Epithelial cell of esophagus (primary cell): ENCODE measurements at places on chromosomes 13 and 19.
A peak's percentile ranks its signal among the peaks of the same experiment; 100 is the strongest.

DNA sequence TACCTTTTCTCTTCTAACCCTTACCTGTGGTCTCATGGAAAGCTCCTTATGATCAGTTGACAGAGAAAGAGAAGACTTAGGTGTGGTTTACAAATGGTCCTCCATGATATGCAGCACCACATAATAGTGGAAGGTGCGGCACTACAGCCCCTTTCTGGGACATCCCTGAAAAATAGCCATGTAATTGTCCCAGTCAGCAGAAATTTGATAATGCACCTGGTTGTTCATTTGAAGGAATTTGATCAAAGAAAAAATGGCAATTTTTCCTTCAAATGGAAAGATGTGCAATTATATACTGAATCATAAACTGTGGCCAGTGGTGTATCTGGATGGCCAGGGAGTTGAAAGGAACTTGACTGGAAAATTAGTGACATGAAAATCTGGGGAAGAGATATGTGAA, 293.6 kb upstream of the PCDH20 start:
- DNase-seq = no peak

GRCh38 chr19:400976-401865, 7.7 kb downstream of the C2CD4C start:
- DNase-seq = no peak

DNA sequence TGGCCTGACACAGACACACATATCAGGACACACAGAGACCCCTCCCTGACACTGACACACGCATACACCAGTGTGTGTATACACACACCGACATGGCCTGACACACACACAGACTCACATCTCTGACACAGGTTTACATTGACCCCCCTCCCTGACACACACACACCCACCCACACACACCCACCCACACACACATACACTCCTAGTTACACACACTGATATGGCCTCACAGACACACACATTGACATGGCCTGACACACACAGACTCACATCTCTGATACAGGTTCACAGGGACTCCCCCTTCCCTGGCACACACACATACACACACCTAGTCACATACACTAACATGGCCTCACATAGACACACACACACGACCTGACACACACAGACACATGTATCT, 4.4 kb upstream of the NFIX start:
- no peak for DNase-seq

- no peak for DNase-seq
Measured at GRCh38 chr13:27924529-27925141, 4.8 kb downstream of the PDX1 start.

DNA sequence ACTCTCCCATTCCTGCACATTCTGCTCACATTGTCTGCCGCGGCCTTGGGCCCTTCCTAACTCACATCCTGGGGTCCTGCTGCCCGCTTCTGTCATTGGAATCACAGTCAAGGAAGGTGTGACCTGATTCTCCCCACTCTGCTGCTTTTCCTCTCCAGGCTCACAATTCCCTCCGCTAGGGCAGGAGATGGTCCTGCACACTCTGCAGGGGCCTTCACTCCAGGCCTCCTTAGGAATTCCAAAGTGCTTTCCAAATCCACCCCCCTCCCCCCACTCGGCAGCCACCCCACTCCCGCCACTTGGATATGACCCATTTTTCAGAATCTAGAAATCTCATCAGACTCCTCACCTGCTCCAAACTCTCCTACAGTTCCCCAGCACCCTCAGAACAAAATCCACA, 3.1 kb upstream of the SLC5A5 start:
- no peak for DNase-seq

GRCh38 chr13:26584713-26585112, 27.2 kb downstream of the WASF3 start:
- DNase-seq = no peak

GRCh38 chr19:14021474-14021873, 6.5 kb upstream of the RLN3 start:
- DNase-seq = no peak

- no peak for DNase-seq
Measured at GRCh38 chr13:103878891-103879605, 812.8 kb upstream of the SLC10A2 start.

DNA sequence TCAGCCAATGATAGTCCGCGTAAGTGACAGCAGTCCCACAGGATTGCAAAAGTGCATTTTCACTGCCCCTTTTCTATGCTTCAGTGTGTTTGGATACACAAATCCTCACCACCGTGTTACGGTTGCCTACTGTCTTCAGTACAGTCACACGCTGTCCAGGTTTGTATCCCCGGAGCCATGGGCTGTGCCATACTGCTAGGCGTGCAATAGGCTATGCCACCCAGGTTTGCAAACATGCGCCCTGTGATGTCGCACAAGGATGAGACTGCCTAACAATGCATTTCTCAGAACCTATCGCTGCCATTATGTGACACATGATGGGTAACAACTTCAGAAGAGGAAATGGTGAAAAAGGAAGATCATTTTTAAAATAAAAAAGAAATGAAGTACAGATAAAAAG, 16.8 kb upstream of the ADPRHL1 start:
- DNase-seq = no peak

DNA sequence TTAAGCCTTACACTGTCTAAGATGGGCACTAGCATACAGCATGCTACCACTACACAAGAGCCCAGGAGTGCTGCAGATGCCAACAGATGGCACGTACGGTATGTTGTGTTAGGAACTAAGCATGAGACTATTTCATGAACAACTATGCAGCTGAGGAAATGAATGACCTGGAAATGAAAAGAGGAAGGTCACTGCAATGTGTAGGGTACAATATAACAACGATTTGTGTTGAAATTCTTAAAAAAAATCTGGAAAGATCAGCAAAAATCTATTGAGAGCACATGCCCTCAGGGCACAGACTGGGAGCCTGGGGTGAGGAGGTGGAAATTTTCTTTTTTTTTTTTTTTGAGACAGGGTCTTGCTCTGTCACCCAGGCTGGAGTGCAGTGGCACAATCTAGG, 14.4 kb downstream of the HAUS8 start:
- DNase-seq = no peak

DNA sequence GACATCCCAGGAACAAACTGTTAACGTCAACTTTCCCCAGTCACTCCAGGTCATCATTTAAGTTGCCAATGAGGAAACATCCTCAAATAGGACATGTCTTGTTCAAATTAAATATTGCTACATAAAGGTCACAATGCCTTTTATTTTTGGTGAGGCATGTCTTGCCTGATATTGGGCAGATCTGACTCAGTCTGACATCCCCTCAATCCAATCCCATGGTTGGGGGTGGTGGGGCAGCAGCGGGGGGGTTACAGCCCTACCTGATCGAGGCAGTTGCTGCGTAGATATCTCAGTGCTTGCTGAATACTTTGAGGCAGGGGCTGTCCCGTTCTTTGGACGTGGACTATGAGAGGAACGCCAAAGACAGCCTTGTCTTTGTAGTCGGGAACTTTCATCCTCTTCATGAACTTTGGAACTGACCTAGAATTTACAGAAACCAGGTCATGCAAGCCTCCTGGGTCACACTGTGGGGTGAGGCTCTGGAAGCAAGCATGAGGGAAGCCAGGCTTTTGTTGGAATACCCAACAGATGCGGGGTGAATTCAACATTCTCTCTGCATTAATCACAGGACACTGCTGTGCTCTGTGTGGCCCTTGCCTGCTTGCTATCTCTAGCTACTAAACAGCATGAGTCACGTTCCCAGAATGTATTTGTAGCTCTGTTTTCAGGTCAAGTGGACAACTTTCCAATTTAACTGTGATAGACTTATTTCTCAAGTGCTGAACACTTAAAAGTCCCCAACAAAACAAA, 109.8 kb downstream of the KL start:
- DNase-seq = peak; percentile 91

GRCh38 chr13:41587490-41587889, 130.1 kb downstream of the RGCC start:
- DNase-seq = no peak

GRCh38 chr19:45161738-45162607, 1.2 kb upstream of the NKPD1 start:
- no peak for DNase-seq

DNA sequence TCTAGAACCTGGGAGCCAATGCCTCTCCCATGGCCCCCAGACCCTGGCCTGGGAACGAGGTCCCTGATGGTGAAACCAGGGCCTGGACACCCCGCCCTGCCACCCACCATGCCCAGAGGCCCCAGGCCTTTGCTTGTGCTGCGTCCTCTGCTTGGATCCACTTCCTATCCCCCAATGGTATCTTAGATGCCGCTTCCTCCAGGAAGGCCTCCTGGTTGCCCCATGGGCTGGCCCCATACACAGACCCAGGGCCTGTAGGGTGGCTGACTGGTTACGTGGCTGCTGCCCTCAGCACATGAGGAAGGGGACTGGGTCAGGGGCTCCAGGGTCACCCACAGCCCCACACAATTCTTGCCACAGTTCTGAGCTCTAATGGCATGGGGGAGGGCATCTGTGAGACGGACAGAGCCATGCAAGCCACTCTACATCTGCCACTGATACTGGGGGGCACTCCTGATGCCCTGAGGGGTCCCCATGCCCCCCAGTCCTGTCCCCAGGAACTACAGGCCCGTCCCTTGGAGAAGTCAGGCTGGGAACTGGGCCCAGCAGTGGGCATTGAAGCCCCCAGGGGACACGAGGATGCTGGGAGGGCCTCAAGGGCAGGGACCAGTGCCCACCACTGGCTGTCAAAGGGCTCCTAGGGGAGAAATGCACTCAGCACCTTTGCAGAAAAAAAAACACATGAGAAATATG, 5.0 kb downstream of the RPL36 start:
- DNase-seq = no peak

DNA sequence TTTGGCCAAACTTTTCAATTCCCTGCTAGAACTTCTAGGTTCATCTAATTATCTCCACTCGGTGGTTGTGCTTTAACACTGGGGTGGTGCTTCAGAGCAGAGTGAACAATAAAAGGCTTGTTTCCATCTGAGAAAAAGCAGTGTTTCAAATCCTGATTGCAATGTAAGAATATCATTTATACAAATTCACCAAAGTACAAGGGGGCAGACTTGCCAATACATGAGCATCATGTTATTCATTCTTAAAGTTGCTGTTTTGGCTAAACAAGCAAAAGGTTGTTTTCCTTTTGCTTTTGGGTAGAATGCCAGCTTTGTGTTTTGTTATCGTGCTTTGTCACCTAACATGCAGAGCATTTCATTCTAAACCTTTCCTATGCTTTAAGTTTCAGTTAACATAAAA, 78.5 kb upstream of the UBAC2 start:
- no peak for DNase-seq
